ENCODE measurements at places on chromosomes 6 and 20.

DNA sequence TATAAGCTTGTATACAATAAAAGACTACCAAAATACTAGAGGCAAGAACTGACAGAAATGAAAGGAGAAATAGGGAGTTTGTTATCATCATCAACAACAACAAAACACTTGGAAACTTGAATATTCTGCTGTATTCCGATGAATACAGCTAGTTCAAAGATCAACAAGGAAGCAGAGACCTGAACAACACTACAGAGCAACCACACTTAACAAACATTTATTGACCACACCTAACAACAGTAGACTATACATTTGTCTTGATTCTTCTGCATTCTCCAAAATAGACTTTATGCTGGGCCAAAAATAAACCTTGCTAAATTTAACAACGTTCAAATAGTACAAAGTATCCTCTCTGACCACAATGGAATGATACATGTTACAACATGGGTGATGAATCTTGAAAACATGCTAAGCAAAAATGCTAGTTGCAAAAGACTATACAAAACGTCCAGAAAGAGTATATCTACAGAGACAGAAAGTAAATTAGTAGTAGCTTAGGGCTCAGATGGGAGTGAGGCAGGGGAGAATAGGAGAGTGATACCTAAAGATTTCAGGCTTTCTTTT, 39.1 kb upstream of the PAK5 start:
- no peaks in the 10 kb centered on the region for H3K4me1 ChIP-seq
- no peak for DNase-seq
- no peak overlapping the region for H3K27ac ChIP-seq
- H3K4me3 ChIP-seq = no peak overlapping the region

GRCh38 chr6:16518265-16518664, 243.0 kb downstream of the ATXN1 start:
- H3K27me3 ChIP-seq = no peaks in the 10 kb centered on the region
- no peaks in the 10 kb centered on the region for H3K4me1 ChIP-seq
- no peaks in the 10 kb centered on the region for H3K36me3 ChIP-seq
- DNase-seq = no peak

DNA sequence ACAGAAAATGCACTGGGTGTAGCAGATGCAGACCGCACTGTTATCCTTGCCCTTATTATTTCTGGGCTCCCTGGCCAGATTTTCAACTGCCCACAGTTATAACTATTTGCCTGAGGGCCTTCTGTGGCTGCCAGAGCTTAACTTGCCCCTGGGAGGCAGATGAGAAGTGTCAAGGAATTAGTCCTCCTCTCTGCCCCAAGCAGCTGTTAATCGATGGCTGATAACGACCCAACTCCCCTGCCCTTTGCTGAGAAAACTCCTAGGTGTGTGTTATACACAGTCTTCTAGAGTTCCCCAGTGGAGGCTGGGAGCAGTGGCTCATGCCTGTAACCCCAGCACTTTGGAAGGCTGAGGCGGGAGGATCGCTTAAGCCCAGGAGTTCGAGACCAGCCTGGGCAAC, 44.4 kb upstream of the SHLD1 start:
- H3K4me1 ChIP-seq = peaks cover 5% of the 10 kb centered on the region
- no peaks in the 10 kb centered on the region for H3K36me3 ChIP-seq

DNA sequence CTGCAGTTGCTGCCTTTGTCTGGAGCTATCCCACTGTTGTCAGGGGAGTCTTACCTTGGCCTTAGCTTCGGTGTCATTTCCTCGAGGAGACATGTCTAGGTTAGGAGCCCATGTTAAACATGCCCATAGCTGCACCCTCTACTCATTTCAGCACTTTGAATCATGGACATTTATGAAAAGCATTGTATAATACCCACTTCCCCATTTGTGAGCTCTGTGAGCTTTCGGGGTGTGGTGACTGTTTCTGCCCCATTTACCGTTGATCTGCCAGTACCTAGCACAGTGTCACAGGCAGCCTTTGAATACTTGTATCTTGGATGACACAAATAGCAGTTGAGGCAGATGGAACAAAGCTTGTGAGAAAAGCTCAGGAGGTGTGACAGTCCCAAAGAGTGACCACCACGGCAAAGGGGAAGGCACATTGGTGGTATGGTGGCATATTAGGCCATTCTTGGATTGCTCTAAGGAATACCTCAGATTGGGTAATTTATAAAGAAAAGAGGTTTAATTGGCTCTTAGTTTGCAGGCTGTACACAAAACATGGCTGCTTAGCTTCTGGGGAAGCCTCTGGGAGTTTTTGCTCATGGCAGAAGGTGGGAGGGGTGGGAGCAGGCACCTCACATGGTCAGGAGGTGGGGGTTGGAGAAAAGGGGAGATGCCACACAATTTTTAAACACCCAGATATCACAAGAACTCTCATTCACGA, 42.0 kb downstream of the JARID2 start:
- no peaks in the 10 kb centered on the region for H3K36me3 ChIP-seq
- no peak overlapping the region for H3K4me3 ChIP-seq
- H3K27ac ChIP-seq = no peak overlapping the region
- no peaks in the 10 kb centered on the region for H3K4me1 ChIP-seq
- H3K27me3 ChIP-seq = no peaks in the 10 kb centered on the region
- no peak for DNase-seq

GRCh38 chr6:152268846-152269442, 368.2 kb downstream of the SYNE1 start:
- H3K4me1 ChIP-seq = peaks cover 56% of the 10 kb centered on the region
- H3K36me3 ChIP-seq = no peaks in the 10 kb centered on the region
- no peak overlapping the region for H3K27ac ChIP-seq

DNA sequence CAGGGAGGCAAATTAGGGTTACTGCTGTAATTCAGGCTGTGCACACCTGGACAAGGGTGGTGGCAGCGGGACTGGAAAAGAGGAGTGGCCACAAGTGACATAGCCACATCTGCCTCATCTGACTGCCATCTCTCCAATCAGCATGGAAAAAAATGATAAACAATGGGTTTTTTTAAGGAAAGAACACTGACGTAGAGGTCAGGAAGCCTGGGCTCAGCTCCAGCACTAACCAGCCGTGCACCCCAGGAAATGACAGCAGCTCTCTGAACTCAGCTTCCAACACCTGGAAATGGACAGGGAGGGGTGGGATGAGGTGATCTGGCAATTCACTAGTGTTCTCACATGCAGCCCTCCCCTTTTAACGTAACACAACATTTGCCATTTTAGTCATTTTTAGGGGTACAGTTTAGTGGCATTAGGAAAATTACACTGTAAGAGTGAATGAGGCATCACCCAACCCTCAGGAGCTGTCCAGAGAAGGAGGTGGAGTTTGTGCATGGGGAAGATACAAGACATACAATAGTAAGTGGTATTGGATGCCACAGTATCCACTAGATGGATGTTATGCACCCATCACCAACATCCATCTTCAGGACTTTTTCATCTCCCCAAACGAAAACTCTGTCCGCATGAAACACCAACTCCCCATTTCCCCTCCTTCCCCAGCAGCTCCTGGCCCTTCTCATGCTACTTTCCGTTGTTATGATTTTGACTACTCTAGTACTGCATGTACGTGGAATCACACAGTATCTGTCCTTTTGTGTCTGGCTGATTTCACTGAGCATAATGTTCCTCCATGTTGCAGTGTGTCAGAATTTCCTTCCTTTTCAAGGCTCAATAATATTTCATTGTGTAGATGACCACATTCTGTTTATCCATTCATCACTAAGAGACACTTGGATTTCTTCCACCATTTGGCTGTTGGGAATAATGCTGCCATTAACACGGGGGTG, 215.5 kb upstream of the ECI2 start:
- H3K27ac ChIP-seq = peak overlapping the region; percentile 36
- no peak overlapping the region for H3K4me3 ChIP-seq
- no peak for DNase-seq
- peaks cover 10% of the 10 kb centered on the region for H3K4me1 ChIP-seq
- no peaks in the 10 kb centered on the region for H3K27me3 ChIP-seq

DNA sequence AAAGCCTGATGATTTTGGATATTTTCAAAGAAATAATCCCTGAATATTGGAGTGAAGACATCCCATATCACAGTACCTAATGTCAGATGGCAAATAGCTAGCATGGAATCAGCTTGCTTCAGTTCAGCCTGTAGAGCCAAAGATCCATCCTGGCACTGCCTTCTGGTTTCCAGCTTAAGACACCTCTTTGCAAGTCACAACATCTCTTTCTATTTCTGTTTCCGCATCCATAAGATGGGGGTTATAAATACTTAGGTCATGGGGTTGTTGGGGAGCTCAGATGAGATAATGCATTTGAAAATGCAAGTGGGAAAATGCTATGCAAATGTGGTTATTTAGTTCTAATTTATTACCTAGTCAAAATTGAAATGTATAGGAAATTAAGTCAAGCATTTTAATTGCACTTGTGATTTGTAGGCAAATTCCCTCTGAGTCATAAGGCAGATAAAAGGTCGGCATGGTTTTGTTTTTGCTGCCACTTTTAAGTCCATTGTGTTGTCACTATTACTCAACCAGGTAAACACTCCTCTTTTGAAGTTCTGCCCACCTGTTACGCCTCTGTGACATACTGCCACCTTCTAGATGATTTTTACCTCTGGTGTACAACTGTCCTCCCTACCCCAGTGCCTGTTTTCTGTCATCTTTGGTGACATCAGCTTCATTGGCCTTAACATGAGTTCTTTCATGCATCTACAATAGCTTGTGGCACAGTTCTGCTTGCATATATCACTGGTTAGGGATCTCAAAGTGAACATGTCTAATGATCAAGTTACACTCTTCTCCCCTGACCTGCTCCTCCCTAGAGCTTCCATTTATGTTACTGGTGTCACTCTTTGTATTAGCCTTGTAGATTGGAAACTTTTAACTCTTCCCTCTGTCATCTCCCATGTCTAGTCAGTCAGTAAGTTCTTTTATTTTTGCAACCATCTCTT, 96.6 kb downstream of the CDKAL1 start:
- H3K27ac ChIP-seq = no peak overlapping the region
- DNase-seq = no peak
- no peaks in the 10 kb centered on the region for H3K36me3 ChIP-seq
- H3K27me3 ChIP-seq = no peaks in the 10 kb centered on the region
- H3K4me3 ChIP-seq = no peak overlapping the region
- H3K4me1 ChIP-seq = peaks cover 9% of the 10 kb centered on the region

DNA sequence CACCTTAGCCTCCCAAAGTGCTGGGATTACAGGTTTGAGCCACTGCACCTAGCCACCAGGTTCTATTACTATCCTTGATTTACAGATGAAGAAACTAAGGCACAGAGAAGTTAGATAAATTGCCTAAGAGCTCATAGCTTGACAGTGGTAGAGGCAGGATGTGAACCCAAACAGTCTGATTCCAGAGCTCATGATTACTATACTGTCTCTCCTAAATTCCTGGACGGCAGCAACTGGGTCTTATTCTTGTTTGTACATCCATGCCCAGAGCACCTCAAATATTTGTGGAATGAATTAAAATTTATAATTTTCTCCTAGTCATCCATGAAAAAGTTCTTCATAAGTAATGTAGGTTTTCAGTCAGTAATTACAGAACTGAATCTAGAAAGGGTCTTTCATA, 15.1 kb downstream of the PDSS2 start:
- H3K4me3 ChIP-seq = no peak overlapping the region
- H3K27ac ChIP-seq = no peak overlapping the region
- H3K27me3 ChIP-seq = no peaks in the 10 kb centered on the region
- H3K4me1 ChIP-seq = no peaks in the 10 kb centered on the region
- DNase-seq = no peak

DNA sequence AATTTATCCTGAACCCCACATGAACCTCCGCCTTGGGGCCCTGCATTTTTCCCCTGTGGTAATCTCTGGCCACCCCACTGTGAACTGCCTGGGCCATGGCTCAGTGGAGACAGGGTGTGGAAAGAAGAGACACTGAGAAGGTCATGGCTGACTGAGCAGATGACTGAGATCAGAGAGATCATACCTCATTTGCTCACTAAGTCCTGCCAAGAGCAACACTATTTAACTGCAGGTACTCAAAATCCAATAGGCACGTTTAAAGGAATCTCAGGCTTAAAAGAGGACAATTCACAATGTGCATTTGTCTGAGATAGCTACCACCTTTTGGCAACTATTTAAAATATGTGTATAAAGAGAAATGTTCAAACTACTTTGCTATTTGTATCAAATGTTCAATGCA, 305.0 kb downstream of the GMDS start:
- no peaks in the 10 kb centered on the region for H3K36me3 ChIP-seq
- H3K4me1 ChIP-seq = no peaks in the 10 kb centered on the region
- no peak overlapping the region for H3K27ac ChIP-seq
- no peaks in the 10 kb centered on the region for H3K27me3 ChIP-seq

DNA sequence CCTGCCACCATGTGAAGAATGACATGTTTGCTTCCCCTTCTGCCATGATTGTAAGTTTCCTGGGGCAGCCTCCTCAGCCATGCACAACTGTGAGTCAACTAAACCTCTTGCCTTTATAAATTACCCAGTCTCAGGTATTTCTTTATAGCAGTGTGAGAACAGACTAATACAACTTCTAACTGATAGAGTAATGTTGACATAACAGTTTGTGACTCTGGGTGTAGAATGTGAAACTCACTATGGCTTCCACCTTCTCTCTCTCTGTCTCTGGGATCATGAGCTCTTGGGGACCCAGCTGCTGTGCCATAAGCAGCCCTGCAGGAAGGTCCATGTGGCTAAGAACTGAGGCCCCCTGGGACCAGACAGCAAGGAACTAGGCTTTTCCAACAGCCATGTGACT, 3.5 kb upstream of the HLA-G start:
- no peak for DNase-seq
- H3K4me1 ChIP-seq = peaks cover 7% of the 10 kb centered on the region
- no peaks in the 10 kb centered on the region for H3K36me3 ChIP-seq
- no peak overlapping the region for H3K27ac ChIP-seq

DNA sequence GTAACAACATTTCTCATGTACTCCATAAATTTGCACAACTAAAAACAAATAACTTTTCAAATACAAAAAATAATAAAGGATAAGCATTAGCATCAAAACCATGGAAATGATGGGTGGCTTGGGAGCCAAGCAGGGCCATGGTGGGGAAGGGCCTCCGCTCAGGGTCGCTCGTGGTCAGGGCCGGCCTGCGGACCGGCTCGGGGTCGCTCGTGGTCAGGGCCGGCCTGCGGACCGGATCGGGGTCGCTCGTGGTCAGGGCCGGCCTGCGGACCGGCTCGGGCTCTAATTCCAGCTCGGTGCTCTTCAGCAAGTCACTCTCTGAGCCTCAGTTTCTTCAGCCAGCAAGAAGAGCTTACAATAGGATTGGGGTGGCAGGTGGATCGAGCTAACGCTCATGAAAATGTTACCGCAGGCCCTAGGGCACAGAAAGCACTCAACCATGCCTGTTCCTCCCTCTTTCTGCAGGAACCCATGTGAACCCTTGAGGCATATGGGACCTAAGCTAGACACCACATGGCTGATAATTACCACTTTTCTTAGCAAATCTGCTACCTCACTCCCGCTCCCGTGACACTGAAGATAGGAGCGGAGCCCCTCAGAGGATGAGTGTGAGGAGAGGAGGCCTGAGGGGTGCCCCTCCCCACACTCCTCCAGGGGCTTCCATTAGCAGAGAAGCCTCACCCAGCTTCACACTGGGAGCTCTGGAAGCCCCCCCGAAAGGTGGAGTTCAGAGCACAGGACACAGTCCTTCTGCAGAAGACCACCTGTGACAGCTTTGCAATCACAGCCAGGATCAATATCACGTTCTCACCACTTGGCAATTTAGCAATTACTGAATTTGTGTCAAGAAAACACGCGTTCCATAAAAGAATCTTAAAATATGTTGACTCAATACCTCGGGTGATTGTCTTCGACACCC, 103.0 kb downstream of the PSMB1 start:
- H3K4me3 ChIP-seq = no peak overlapping the region
- peaks cover 21% of the 10 kb centered on the region for H3K27me3 ChIP-seq
- no peaks in the 10 kb centered on the region for H3K36me3 ChIP-seq
- DNase-seq = no peak
- no peaks in the 10 kb centered on the region for H3K4me1 ChIP-seq

GRCh38 chr6:84772428-84773132, 8.2 kb upstream of the TBX18 start:
- no peaks in the 10 kb centered on the region for H3K36me3 ChIP-seq
- peaks cover 24% of the 10 kb centered on the region for H3K27me3 ChIP-seq
- H3K4me3 ChIP-seq = no peak overlapping the region
